ENCODE measurements at places on chromosomes 3 and 15.

- no peak for DNase-seq
Measured at GRCh38 chr3:99508191-99508590, 130.2 kb upstream of the COL8A1 start.

DNA sequence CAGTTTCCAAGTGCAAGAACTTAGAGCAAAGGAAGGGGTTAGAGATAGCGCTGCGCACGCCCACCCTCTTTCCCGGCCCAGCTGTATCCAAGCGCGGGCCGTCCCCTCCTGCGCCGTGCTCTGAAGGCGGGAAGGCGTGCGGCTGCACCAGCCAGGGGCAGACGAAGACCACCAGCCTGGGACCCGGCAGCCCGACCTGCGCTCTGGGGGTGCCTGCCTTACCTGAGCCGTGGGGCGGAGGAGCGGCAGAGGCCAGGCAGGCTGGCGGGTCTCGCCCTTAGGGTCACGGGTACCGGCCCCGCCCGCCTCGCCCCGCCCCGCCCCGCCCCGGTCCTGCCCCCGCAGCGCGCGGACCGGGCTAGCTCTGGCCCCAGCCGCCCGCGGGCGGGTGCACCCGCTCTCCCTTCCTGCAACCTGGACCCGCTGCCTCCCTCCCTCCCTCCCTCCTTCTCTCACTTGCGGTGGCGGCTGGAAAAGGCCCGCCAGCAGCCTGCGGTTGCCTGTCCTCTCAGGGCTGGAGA, at the start of gene WDR72:
TSS of gene WDR72 (minus strand) at position 253 of the 521 bp plus-strand sequence. CDS start 26,514 bp downstream, outside the sequence.
- no peak for DNase-seq

- DNase-seq: no peak
Measured at GRCh38 chr3:110070161-110070916, 733.0 kb upstream of the DPPA4 start.

DNA sequence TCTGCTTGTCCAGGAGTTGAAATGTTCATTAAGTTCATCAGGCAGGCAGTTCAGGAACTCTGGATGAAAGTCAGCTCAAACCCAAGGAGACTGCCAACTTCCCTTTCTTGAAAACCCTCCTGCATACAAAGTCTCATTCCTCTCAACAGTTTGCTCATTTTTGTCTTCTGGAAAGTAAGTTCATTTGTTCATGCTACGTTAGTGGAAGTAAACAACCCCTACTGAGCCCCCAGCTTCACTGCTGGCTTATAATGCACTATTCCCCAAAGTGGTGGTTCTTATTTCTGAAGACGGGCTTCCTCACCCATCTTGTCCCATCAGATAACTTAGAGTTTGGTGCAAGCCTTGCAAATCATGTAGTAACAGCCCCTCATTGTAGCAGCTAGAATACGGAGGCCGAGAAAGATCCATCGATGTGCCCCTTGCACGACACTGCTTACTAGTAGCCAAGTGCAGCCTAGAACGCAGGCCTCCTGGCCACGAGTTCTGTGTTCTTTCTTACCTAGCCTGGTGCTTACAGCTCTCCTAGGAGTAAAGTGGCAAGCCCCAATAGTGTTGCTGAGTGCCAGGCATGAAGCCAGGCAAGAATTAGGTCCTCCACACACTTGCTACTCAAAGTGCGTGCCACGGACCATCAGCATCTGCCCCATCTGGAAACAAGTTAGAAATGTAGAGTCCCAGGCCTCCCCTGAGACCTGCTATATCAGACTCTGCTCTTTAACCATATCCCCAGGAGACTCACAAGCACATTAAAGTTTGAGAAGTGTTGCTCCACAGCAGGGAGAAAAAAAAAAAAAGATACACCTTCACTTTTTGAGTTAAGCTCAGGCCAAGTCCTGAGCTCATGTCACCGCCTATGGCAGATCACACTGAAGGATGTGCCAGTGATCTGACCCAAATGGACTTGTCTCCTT, 82.5 kb downstream of the RFTN1 start:
- DNase-seq: no peak

DNA sequence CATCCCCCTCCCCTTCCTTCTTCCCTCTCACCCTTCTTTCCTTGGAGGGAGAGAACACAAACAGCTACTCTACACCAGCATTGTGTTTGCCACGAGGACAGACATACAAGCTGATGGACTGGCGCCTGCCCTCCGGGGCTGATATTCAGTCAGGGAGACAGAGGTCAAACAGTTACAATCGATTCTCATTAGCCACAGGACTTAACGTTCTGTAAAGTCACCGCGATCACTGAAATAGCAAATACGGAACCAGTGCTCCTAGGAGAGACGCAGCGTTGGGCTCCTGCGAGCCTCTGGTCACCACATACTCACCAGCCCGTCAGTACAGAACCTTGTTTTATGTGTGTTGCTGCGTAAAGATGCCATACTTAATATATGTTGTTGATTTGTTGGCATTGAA, 108.8 kb downstream of the LRRK1 start:
- no peak for DNase-seq

GRCh38 chr3:36380221-36381031, at the start of gene STAC:
STAC (plus strand) TSS chr3:36380504; CDS start chr3:36380644, 140 bp downstream.
- no peak for DNase-seq

DNA sequence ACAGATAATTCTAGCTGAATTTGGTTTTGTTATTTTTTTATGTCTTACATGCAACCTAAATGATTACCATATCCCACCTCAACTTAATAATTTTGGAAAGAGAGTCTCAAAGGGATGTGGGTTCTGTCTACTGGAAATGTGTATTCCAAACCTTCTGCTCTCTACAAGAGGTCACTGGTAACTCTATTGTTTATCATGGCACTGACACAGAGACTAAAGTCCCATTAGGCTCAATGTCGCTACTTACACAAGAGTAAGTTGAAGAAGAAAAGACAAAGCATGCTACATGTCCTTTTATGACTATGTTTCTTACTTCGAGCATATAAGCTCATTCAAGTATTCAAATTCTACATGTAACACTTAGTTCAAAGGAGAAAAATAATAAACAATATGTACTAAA, 460.3 kb upstream of the EPHA6 start:
- no peak for DNase-seq

DNA sequence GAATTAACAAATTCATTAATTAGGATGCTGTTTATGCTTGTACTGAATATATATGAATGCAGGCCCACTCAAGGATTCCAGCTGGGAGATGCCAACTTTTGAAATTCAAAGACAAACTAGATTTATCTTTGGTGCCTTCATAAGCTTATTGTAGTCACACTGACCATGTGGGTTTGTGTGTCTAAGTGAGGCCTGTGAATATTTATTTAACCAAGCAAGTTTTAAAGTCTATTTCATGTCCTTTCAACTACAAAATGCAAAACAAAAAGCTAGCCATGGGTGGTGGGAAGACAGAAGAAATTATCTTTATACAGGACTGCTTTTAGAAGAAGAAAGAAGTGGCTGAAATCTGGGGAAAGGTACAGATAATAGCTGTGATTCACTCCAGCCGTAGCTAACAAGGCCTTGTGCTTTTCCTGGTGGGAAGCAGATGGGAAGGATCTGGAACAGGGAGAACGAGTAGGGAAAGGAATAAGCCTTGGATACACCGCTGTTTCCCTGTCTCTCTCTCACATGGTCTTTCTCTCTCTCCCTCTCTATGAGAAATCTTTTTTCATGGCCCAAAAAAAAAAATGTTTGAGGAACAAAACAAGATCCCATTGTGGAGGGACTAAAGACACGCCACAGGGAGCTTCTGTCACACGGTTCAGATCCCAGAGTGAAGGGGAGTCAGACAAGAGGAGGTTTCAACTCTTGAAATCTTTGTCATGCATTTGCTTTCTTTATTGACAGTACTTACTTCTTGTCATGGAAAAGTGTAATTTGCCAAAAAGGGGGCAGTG, 225.5 kb downstream of the RORA start:
- no peak for DNase-seq

DNA sequence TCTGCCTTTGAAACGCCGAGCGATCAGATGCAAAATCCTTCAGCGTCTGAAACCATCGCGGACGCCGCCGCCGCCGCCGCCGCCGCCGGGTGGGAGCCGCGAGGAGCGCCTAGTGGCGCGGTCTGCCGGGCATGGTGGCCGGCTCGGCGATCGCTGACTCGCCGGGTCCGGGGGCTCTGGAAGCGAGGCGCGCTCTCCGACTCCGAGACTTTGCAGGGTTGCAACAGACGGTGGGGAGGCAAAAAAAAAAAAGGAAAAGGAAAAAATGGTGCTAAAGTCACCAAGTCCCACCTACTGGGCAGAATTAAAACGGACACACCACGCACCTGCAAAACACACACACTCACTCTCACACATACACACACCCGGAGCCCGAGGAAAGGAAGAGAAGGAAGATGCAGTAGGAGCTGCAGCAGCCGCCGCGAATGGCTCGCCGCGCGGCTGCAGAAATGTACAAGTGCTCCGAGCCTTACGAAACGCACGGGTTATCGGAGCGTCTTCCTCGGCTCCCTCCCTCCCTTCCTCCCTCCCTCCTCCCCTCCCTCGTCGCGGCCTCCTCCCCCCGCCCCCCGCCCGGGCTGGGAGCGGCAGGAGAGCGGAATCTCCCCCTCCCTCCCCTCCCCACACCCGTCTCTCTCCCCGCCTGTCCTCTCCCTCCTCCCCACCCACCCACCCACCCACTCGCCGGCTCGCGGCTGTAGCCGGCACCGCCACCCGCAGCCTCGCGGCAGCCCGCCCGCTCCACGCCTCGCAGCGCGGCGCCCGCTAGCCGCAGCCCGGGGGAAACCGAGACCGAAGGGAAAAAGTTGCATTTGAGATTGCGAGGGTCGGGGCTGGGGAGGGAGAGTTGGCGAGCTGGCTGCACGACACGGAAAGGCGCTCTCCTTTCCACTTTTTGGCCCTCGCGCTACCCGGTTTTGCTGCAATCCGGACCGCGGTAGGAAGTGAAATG, at the start of gene NTRK3:
TSS of gene NTRK3 (minus strand) at position 461 of the 952 bp plus-strand sequence. CDS start 586 bp downstream, outside the sequence.
- no peak for DNase-seq
